ENCODE measurements at places on chromosomes 6 and 20.
A peak's percentile ranks its signal among the peaks of the same experiment; 100 is the strongest.

DNA sequence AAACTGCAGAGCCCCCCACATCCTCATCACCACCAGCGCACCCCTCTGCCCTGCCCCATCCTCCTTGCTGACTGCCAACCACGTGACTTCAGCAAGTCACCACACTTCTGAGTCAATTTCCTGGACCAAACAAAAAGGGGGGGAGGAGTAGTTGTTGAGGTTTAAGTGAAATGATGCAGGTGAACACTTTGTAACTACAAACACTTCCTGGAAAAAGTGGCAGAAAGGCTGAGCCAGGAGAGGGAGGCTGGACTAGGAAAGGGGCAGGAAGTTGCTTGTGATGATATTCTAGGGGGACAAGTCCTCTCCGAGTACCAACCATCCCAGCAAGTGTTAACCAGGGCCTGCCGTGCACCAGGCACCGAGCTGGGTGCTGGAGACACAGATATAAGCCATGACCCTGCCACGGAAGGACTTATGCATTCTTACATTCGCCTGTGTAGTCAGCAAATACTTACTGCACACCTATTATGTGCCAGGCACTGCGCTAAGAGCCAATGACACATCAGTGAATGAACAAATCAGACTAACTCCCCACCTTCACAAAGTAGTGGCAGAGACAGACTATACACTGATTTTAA is 67.3 kb downstream of the PREX1 start:
- no peak for DNase-seq

GRCh38 chr6:148140772-148141557 is 201.7 kb upstream of the SASH1 start:
- DNase-seq, result no peak

GRCh38 chr6:116307001-116307400 is 27.3 kb upstream of the TSPYL1 start:
- no peak for DNase-seq

DNA sequence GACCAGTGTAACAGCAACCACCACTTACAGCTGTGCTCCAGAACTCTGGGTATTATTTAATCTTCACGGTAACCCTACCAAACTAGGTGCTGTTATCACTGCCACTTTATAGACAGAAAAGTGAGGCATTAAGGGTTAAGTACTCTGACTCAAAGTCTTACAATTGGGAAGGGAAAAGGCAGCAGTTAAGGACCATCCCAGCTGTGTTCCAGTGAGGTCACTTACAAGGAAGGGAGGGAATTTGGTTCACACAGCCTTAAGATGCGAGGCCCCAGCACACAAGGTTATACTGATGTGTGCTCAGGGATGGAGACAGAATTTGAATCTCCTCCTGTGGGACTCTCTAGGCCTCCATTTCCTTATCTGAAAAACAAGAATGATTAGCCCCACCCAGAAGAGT is 46.7 kb downstream of the TRERF1 start:
- no peak for DNase-seq

- DNase-seq, result no peak
Observed at GRCh38 chr20:61772828-61773631, 292.7 kb downstream of the TAF4 start.

DNA sequence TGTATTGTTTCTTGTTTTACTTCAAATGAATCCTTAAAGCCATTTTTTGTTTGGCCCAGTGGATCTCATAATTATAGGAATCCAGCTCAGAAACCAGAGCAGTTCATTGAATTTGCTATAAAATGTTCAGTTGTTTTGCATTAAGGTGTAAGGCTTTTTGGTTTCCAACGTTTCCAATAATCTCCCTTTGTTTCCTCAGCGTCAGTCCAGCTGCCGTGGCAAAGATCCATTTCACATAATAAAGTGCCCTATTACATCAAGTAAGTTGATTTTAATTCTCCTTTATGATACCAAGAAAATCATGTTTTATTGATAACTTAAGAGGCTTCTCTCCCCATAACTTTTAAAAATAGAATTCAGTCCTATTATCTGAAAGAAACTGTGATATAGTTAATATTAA is 472.6 kb downstream of the UTRN start:
- no peak for DNase-seq

DNA sequence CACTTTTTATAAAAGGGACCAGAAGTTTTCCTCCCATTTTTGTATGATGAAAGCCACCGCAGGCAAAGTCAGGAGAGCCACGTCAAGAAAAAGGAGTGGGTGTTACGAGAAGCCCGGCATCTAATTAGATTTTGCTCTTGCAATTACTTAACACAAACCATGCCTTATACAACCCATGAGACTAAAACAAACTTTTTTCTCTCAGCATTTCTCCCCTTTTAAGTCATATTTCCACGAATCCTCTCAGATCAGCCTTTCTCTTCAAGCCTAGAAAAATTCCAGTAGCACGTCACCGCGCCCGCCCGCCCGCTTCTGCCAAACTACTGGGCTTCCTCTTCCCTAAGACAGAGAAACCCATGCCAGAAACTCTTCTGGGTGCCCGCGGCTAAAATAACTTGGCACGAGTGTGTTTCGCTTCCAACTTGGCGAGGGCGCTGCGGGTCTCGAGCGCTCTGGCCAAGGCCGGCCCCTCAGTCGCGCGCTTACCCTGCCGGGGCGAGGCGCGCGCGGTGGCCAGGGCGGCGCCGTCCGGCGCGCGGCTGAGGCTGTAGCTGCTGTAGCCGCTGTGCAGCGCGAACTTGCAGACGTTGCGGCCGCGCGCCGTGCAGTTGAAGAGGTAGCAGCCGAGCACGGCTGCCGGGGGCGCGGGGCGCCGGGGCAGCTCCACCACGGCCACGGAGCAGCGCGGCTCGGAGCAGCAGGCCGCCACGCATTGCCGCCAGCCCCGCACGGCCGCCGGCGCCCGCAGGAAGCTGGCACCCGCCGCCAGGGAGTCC is 1.0 kb downstream of the LRP11 start:
- peak; percentile 52 for DNase-seq

DNA sequence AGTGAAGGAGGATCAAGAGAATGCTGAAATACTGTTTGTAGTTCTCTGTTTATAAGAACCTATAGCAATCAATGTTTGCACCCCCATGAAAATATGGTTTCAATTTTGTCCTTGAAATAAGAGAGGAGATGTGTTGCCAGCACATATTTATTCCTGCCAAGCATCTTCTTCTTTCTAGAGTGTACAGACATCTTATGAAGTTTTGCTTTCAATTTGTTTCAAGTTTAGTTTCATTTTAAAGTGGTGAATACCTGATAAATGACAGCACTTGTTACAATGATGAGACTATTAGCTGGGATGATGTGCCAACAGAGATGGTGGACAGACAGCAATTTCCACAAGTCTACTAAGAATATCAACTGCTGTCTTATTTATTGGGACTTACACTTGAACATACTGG is 39.2 kb upstream of the CENPW start:
- DNase-seq, result no peak

GRCh38 chr6:7590918-7591302 is 912 bp downstream of the SNRNP48 start:
- DNase-seq, result no peak

GRCh38 chr20:51738877-51739447 is 29.2 kb downstream of the ATP9A start:
- DNase-seq, result peak; percentile 42

Data from dorsolateral prefrontal cortex (tissue), 122 donors.